ENCODE measurements at places on chromosomes 5 and 9.

GRCh38 chr9:89879276-89879675 lies 274.5 kb downstream of the GADD45G start:
- DNase-seq = no peak

DNA sequence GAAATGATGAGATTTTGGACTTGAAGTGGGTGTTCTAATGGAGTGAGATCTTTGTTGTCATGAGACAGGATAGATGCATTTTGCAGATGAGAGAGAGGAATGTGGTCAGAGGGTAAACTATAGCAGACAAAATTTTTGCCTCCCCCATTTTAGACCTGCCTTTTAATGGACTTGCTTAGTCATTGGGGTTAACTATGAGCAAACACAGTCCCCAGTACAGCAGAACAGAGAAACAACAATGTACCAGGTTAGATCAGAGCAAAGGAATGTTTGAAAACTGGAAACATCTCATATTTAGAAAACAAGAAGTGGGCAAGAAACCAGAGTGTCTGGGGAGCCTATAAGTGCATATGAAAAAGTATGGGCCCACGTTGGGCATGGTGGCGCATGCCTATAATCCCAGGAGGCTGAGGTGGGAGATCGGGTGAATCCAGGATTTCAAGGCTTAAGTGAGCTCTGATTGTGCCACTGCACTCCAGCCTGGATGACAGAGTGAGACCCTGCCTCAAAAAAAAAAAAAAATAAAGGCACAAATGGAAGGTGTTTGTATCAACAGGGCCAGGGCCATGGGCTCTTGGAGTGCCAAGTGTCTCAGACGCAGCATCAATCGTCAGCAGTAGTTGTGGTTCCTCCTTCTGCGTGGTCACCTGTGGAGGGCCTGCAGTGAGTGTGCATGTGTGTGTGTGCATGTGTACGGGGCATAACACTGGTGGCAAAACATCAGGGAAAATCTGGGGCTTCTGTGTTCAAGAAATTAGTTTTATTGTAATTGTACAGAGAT lies 214.4 kb upstream of the S1PR3 start:
- DNase-seq = no peak

- no peak for DNase-seq
Measured at GRCh38 chr5:7668627-7669026, 182.3 kb downstream of the CFAP90 start.

- peak; percentile 0 for DNase-seq
Measured at GRCh38 chr9:9352877-9353481, 1259.8 kb downstream of the PTPRD start.

GRCh38 chr5:139757727-139758509 lies 37.7 kb upstream of the PSD2 start:
- no peak for DNase-seq

DNA sequence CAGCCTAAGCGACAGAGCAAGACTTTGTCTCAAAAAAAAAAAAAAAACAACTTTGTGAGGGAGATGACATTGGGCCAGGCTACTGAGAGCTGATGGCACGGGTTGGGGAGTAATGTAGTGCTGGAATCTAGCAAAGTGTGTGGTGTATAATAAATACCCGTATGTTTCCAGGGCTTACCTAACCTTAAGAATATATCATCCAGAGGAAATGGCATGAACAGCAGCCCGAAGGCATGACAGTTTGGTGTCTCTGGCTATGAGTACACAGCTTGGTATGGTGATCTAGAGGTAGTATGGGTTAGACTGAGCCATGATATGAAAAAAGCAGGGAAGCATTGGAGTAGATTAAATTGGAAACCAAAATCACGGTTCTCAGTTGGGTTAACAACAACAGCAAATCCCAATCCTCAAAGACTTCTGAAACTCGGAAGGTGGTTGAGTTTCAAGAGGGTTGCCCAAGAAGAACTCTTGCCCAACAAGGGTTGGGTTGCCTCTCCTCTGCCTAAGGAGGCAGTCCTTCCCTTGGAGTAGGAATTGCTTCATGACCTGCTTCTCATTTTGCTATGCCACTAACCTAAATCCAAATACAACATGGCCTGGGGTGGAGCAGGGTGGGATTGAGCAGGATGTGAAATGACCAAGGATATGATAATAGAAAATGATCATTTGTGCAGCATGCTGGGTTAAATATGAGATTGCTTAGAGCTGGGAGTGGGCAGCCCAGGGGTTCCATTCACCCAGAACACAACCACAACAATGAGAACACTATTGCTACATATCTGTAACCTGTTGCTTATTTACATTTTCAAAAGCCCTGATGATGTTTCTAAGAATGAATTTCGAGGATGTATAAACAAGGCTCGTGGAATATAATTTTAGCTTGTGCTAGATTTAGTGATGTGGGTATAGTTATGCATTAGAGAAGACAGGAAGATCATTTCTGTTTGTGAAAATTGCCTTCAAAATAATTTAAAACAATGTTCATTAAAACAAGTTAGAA lies 64.6 kb upstream of the ZFR start:
- DNase-seq = no peak

DNA sequence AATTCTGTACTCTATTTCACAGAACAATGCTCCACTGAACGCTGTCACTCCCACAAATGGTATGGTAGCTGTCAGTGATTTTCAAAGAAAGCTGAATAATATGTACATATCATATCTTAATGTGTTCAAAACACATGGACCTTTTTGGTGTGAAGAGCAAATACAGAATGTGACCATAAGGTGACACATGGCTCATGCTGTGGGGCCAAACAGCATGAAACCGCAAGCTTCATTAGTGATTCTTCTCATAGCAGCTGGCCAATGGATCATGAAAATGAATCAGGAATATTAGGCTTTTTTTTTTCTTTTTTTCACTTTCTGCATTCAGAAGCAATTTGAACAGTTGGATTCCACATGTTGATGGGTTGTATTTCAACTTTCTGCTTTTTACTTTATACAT lies 54.9 kb upstream of the CDH9 start:
- DNase-seq = no peak

GRCh38 chr5:132765311-132766019 lies 11.6 kb downstream of the SEPTIN8 start:
- no peak for DNase-seq

GRCh38 chr5:59744531-59744992 lies 149.0 kb downstream of the PDE4D start:
- DNase-seq = no peak

DNA sequence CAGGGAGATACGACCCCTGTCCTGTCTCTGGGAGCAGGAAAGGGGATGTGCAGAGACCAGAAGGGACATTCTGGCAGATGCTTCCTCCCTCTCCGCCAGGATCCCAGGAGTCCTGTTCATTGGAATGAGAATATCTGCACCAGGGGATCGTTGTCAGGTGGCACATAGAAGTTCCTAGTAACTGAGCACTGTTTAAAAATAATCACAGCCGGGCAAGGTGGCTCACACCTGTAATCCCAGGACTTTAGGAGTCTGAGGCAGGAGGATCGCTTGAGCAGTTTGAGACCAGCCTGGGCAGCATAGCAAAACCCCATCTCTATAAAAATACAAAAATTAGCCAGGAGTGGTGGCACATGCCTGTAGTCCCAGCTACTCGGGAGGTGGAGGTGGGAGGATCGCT lies 12.3 kb downstream of the SARDH start:
- no peak for DNase-seq

DNA sequence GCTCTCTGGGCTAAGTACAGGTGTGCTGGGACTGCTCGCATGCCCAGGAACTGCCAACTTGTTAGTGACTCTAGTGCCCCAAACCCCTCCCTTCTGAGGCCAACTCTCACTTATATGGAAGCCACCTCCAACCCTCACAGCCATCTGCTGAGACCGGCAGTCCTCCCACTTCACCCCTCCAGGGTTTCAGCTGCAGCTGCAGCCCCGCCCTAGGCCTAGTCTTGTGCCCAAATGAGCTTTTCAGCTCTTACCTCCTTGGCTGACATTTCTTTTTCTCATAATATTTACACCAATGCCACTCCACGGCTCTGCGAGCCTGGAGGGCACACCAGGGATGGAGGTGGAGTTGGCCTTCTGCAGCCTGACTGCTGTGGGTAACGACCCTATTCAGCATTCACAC lies 166.6 kb downstream of the ROR2 start:
- no peak for DNase-seq

GRCh38 chr5:133240425-133241091 lies 188.7 kb downstream of the HSPA4 start:
- DNase-seq = peak; percentile 83

GRCh38 chr5:180353980-180354452 lies 880 bp upstream of the GFPT2 start:
- no peak for DNase-seq

GRCh38 chr5:1318659-1319251 lies 23.9 kb upstream of the TERT start:
- DNase-seq = no peak

GRCh38 chr9:135330307-135330631 lies 149.3 kb upstream of the PPP1R26 start:
- DNase-seq = no peak

DNA sequence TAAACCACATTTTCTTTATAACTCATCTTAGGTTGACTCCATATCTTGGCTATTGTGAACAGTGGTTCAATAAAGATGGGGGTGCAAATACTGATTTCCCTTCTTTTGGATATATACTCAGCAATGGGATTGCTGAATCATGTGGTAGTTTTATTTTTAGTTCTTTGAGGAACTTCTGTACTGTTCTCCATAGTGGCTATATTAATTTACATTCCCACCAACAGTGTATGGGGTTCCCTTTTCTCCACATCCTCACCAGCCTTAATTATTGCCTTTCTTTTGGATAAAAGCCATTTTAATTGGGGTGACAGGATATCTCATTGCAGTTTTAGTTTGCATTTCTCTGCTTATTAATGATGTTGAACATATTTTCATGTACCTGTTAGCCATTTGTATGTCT lies 107.7 kb upstream of the EQTN start:
- no peak for DNase-seq

DNA sequence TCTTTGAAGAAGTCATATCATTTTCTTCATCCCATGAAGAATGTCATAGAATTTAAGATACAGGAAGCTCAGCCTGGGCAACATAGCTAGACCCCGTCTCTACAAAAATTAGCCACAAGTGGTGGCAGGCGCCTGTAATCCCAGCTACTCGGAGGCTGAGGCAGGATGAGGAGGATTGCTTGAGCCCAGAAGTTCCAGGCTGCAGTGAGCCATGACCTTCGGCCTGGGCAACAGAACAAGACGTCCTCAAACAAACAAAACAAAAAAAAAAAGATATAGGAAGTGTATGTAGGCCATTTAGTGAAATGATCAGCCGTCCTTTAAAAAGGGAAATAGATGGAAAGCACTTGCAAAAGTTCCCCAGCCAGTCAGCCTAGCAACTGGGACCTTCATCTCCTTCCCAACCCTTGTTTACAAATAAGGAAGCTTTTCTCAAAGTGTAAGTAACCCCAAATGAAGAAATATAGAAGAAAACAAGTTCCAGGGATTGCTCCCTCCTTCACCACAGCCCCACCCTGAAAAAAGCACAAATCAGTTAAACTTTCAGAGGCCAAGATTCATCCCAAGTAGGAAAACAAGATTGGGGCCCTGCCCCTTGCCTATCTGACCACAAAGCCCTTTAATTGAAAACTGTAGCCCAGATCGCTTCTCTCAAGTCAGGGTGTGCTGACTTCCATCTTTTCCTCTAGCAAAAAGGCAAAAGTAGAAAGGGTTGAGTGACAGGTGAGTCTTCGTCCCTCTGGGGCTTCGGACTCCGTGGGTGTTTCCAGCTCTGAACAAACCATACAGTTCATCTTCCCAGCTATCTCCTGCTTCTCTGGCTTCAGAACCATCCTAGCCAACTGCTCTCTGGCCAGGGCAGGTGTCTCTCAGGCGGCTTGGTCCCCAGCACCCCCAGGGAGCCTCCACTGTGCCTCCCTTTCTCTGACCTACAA lies 1.2 kb downstream of the SLC31A2 start:
- DNase-seq = no peak

GRCh38 chr5:51465165-51465564 lies 81.9 kb downstream of the ISL1 start:
- no peak for DNase-seq

DNA sequence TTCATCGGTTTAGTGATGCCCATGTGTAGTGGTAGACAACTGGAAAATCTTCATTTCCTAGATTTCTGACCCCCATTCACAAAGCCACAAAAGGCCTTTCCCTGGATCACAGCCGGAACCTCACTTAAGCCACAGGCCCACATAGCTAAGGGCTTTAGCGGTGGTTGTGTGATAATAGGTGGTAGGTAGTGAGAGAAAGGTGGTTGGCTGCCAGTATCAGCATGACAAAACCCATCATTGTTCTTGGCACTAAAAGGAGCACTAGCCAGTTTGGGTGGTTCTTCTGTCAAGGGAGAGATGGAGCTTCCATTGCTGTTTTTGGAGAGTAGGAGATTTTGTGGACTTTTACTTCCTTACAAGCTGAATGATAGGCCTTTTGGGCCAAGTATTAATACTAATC lies 9.7 kb upstream of the SLC36A2 start:
- DNase-seq = no peak

GRCh38 chr5:90658620-90659019 lies 100.0 kb downstream of the ADGRV1 start:
- no peak for DNase-seq

DNA sequence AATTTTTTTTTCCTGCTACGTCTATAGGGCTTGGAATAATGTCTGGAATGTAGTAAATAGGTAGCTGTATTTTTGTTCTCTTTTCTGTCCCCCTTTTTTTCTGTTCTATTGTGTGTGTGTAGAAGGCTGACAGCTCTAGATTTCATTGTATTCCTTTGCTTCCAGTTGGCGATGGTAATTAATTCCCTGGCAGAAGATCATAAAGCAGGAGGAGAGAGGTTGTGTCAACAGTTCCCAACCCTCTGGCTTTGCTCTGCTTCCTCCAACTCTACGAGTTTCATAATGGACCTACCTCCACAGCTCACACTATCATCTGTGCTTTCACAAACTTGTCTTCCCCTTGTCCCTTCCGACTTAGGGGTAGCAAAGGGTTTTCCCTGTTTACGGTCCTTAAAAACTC lies 117.9 kb upstream of the CDH18 start:
- no peak for DNase-seq

- DNase-seq = no peak
Measured at GRCh38 chr9:3857673-3858072, 331.9 kb upstream of the RFX3 start.

- DNase-seq = no peak
Measured at GRCh38 chr9:135326141-135326540, 153.4 kb upstream of the PPP1R26 start.

DNA sequence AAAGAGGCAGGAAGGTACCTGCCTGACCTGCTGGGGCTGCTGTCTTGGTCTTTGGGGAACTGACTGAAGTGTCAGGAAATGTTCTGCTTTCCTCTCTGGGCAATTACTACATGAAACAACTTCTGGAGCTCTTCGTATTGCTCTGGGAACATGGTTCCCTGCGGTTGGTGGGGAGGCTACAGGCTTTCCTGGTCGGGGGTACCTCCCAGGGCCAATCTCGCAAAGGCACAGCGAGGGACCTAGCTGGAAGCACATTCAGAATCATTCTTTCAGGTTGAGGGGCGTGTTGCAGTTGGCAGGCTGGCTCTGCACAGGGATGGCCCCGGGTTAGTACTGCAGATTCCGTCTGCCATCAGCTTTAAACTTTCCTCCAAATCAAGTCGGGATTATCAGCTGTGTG lies 88.9 kb upstream of the RANBP3L start:
- no peak for DNase-seq
